ENCODE measurements at places on chromosomes 1 and 21. TPM values are rescaled to one million over a fixed set of nuclear protein-coding genes. Genes with fewer than 3 reads are reported as not detected.

Gene CCDC181
- total RNA-seq, result 0.37 TPM

Gene PLA2G5
- 115 TPM for total RNA-seq

Gene KRTAP7-1
- not detected for total RNA-seq

Gene THEM5
- total RNA-seq, result not detected

Gene OLIG1
- total RNA-seq, result not detected

Gene STYXL2
- total RNA-seq, result 60.2 TPM

Gene TIE1
- total RNA-seq, result 23.6 TPM

Gene PHTF1
- 8.6 TPM for total RNA-seq

Gene PDE4B
- 16.0 TPM for total RNA-seq

Gene OR13G1
- not detected for total RNA-seq

Gene CDC20
- 2.5 TPM for total RNA-seq

DNA sequence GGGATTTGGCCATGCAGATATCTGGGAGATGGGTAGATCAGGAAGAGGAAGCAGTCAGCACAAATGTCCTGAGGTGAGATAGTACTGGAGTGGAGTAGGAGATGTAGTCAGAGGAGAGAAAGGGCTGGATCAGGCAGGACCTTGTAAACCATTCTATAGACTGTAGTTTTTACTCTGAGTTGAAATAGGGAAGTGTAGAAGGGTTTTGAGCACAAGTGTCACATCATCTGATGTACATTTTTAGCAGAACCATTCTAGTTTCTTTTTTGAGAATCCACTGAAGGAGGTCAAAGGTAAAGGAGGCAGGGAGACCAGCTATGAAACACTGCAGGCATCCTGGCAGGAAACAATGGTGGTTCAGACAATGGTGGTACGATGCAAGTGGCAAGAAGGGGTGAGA, 194.6 kb upstream of the RRP15 start:
- DNase-seq, result no peak

DNA sequence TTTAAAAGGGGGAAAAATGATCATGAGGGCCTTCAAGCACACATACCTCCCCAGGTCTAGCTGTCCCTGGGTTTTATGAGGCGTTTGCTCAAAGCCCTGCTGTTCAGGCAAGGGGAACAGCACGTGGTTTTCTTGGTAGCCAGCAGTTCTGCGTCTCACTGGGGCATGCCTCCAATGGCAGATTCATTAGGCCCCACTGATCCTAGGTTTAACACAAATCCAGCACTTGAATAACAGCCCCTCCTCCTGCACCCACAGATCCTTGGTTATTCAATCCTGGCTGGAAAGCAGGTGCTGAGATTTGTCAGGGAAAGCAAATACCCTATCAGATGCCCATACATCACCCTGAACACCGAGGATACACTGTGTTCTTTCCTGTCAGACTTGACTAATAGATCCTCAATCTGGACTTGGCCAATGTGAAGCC, 106.4 kb downstream of the ZC3H11B start:
- DNase-seq, result no peak

GRCh38 chr1:232748910-232749368, 56.3 kb upstream of the MAP10 start:
- no peak for DNase-seq

DNA sequence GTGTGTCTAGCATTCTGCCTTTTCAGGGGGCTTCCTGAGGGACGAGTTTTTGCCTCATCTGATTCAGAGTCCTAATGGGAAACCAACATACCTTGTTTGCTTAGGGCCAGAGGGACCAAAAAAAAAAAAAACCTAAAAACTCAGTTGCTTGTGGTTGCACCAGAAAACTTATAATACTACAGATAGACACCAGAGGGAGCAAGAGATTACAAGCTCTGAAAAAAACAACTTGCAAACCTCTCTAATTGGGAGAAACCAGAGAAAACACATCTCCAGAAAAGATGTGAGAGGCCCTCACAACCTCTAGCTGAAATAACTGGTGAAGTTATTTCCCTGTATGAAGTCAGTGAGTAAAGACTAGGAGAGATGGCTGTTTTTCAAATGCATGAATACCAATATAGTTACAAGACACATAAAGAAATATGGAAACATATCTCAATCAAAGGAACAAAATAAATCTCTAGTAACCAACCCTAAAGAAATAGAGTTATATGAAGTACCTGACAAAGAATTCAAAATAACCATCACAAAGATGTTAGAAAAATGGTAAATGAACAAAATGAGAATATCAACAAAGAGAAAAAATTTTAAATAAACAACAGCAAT, 233.7 kb upstream of the NFIA start:
- DNase-seq, result no peak

- DNase-seq, result no peak
Measured at GRCh38 chr1:19405761-19406487, 79.4 kb downstream of the CAPZB start.

DNA sequence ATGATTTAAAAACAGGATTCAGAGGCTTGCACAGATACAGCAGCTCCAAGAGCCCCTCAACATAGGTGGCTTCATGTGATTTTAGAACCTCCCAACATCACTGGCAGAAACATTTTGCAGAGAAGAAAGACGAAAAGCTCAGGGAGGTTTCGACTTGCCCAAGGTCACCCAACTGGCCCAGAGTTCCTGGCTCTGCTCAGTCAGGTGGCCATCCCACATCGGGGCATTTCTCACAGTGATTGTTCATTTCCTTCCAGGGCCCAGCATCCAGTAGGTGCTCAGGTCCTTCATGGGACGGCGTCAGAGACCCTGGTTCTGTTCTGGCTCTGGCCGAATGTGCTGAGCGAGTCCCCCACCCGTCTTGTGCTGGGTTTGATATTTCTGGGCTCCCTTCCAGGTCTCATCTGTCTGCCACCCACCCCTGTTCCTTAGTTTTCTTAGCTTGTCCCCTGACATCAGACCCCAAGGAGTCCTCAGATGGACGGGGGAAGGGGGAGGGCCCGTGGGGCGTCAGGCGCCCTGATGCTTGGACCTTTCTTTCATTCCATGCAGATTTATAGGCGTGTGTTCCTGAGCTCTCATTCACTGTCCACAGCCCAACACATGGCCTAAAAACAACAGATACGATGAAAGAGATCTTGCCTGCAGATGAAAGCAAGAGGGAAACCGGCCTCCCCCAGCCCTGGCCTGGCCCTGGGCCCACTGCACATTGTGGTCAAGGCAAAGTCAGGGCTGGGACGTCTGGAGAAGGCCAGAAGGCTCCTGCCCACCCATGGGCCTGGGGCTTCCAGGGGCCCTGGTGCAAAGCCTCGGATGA, 123.1 kb upstream of the ZBTB40 start:
- DNase-seq, result no peak

DNA sequence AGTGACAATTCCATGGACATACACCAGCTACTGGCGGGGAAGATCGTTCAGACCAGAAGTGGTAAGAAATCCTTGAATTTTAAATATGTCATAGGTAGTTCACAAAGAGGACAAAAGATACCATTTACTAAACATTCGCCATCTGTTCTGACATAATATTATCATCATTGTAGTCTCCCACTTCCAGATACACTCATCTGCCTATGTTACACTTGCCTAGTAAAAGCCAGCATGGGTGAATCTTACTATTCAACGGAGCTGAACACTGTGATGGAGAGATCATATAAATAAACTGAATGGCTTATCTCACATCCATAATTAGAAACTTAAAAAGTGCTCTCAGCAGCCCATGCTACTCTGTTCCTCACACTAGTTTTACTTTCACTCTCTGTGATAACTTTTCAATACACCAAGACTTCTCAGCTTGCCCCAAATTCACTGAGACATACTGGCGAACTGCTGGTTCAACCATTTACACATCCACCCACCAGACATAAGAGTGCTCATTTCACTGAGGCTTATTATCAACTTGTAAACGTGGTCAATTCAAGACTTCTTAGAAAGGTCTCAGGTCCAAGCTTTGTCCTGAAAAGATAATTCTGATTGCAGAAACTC, 463 bp upstream of the PRRC2C start:
- DNase-seq, result no peak

GRCh38 chr1:201171063-201172036, 17.1 kb upstream of the TMEM9 start:
- DNase-seq, result no peak

DNA sequence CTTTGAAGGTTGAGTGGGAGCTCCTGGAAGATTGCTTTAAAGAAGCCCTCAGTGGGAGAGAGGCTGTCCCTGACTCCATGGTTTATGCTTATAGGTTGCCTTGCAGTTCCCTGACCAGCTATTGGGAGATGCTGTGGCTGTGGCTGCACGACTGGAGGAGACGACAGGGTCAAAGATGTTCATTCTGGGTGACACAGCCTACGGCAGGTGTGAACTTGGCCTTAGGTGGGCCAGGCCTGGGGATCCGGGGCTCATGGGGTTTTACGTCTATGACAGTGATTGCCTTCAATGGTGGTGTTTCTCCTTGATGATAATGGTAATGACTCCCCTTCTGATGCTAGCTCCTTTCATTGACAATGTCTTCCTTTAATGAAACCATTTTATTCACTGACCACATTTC, 692 bp downstream of the DPH2 start:
- DNase-seq, result no peak

GRCh38 chr1:245436407-245436806, 281.6 kb downstream of the KIF26B start:
- no peak for DNase-seq

- peak; percentile 46 for DNase-seq
Measured at GRCh38 chr1:223770621-223771315, 58.4 kb downstream of the CAPN2 start.

DNA sequence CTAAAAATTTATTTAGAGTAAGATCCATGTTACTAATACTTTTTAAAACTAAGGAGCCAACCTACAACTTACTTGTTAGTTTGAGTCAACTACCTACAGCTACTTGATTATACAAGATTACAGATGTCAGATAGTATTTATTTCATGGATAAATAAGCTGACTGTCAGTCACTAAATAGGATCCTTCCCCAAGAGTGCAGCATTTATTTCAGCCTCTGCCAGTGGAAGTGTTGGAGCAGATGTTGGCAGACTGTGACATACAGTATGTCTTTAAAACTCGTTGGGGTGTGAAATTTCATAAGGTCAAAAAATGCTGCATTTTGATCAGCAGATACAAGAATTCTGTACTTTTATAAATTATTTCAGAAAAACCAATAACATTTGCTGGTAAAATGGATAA, 156.2 kb downstream of the AKT3 start:
- no peak for DNase-seq

DNA sequence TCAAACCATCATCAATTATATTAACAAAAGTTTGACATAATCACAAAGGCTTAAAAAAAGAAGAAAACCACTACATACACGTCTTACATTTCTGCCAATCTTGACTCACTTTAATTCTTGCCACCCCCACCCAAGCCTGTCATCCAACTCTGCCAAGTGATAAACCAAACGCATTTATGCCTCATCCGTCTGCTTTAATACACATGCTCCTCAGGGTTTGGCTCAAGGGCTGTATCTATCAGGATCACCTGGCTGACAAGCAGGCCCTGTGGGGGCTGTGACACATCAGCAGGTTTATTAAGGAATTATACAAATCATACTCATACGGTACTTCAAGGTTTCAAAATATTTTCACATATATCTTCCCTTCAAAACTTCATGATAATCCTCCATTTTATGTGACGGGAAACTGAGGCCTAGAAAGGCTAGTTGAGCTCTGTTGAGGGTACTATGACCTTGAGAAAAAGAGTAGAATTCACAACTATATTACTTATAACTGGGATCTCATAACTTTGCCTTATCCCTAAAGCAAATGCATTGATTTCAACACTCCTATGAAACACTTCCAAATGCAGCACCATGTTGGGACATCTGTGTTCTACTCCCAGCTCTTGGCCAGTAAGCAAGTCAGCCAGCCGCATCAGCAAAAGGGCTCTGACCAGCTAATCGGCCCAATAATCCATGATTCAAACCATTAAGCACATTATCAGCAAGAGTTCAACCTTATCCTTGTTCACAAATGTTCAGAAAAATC, 8.7 kb downstream of the SORT1 start:
- no peak for DNase-seq

- no peak for DNase-seq
Measured at GRCh38 chr21:32554832-32555638, 30.3 kb downstream of the TCP10L start.

DNA sequence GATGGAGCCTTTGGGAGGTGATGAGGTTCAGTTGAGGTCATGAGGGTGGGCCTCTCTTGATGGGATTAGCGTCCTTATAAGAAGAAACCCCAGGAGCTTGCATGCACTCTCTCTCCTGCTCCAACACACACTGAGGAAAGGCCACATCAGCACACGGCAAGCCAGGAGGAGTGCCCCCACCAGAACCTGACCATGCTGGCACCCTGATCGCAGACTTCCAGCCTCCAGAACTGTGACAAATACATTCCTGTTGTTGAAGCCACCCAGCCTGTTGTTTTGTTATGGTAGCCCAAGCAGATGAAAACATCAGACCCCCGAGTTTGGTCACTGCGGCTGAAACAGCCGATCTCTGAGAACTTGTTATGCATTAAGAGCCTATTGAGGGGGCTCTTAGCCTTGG, 64.8 kb upstream of the SOD1 start:
- DNase-seq, result no peak

DNA sequence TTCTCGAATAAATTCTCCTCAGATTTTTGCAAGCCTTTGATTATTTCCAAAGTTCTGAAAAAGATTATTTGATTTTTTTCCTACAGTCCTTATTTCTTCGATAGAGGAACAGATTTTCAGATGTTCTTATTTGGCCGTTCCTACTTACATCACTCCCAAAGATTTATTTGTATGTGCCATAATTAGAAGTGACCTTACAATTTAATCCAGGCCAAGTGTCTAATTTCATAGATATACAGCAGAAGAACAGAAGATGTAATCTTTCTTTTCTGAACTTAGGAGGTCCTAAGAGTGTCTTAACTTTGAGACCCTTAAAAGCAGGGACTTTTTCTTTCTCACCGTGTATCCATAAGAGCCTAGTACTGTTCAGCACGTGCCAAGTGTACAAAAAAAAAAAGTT, 46.3 kb downstream of the MAP10 start:
- no peak for DNase-seq

- DNase-seq, result no peak
Measured at GRCh38 chr1:57696043-57696442, 272.2 kb upstream of the DAB1 start.

DNA sequence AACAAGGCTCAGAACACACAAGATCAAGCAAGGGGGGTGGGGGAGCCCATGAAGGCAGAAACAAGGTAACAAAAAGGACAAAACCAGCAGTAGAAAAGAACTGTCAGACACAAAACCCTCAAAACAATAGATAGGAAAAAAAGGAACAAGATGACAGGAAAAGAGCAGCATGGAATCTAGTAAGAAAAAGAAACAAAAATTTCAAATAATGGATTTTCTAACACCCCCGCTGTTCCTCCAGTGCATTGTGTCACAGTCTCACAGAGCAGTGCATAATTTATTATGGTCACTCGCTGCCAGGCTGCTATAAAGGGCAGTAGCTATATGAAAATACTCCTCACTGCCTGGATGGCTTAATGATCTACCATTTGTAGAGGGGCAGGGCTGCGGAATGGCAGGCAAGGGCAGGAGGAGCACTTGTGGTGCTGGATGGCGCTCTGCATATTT, 567.9 kb downstream of the DPYD start:
- no peak for DNase-seq
